Stomach (tissue), 19 donors: ENCODE measurements at places on chromosomes 3 and 15. TPM values are rescaled to one million over a fixed set of nuclear protein-coding genes. Genes with fewer than 3 reads are reported as not detected.
A peak's percentile ranks its signal among the peaks of the same experiment; 100 is the strongest.

The SI gene
- not detected for polyA plus RNA-seq

DNA sequence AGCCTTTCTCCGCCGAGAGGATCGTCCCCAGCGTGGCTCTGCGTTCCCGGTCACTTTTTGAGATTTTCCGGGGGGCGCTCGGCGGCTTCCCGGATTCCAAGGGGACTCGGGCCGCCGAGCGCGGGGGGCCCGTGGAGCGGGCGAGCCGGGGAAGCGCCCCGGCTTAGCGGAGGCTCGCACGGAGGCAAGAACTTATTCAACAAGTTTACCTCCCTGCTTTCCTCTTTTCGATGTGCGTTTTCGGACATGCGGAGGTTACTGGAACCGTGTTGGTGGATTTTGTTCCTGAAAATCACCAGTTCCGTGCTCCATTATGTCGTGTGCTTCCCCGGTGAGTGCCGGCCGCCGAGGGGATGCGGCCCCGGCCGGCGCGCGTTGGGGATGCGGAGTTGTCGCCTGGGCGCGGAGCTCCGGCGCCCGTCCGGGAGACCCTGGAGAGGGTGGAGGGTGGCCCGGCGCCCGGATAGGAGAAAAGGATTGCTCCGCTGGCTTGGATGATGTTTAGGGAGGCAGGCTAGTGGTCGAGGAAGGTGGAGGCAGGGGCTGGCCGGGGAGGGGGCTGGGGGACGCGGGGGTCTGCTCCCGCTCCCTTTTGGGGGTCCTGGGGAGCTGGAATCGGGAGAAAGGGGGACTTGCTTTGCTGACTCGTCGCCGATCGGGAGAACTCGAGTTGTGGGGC, 810 bp downstream of the PTPRG start:
- no peak for DNase-seq

GRCh38 chr3:37990527-37990926, at the start of gene VILL:
VILL (plus strand) TSS chr3:37990786; CDS start chr3:37993673, 2,887 bp downstream.
- DNase-seq = peak; percentile 89

The WDR5B gene
- polyA plus RNA-seq = 1.9 TPM

The PROS1 gene
- polyA plus RNA-seq = 7.4 TPM

- no peak for DNase-seq
These were observed 250.1 kb upstream of the LYSMD4 start for GRCh38 chr15:99983171-99983885.
